Ecto neural progenitor cell (in vitro differentiated cells): ENCODE measurements at places on chromosomes 3 and 15.

DNA sequence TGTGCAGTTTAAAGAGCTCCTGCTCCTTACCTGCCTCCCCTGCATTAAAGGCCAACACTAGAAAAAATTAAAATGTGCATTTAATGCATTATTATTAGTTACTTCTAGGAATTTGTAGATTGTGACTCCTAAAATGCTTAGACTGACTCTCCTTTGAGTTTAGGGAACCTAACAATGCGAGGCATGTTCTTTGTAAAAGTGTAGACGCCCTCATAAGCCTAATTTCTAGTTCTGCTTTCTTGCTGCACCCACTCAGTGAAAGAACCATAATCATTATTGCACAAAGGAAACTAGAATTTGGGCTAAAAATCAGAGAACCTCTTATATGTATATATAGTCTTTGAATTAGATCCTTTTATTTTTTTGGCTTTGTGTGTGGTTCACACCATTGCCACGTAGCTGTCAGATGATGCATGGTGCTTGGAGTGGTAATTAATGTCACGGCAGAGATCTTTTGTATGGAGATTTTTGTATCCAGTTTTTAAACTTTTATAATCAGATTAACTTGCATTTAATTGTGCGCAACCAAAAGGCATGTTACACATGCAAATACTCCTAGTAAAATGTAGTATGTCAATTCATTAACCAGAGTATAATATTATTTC, 710 bp downstream of the ABHD10 start:
- no peak for DNase-seq

GRCh38 chr3:43473244-43473643, 148.6 kb downstream of the ANO10 start:
- DNase-seq: no peak

DNA sequence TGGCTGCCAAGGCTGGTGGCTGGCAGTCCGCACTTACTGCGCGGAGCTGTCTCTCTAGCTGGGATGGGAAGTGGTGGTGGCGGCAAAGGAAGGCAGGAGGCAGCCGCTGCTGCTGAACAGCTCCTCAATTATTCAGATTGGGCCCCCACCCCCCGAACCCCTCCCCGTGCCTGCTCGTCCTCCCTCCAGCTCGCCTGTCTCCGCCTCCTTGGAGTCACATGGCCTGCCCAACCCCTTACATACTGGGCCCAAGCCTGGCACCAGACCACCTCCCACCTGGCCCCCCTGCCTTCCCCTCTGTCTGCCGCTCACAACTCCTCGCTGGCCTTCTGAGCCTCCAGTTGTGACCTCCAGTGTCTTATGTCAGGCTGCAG, at the start of gene SLC7A14:
Gene SLC7A14, minus strand, starts transcription at position 139 of the 374 bp plus-strand sequence. CDS start 59,139 bp downstream, outside the sequence.
- no peak for DNase-seq

DNA sequence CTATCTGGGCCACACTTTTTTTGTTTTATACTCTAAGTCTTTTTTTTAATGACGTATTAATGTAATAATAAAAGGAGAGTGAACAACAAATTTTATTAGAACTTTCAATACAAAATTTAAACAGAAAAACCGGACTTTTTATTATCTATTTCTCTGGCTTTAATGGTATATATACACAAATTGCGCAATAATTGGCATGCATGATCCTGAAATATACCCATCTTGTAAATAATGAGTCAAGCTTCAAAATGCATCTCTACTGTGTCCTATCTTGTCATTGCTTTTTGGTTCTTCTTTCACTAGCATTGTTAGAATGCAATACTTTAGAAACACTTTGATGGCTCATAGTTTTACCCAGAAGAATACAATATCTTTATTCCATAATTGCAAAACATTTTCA, 963.6 kb downstream of the CADM2 start:
- no peak for DNase-seq

DNA sequence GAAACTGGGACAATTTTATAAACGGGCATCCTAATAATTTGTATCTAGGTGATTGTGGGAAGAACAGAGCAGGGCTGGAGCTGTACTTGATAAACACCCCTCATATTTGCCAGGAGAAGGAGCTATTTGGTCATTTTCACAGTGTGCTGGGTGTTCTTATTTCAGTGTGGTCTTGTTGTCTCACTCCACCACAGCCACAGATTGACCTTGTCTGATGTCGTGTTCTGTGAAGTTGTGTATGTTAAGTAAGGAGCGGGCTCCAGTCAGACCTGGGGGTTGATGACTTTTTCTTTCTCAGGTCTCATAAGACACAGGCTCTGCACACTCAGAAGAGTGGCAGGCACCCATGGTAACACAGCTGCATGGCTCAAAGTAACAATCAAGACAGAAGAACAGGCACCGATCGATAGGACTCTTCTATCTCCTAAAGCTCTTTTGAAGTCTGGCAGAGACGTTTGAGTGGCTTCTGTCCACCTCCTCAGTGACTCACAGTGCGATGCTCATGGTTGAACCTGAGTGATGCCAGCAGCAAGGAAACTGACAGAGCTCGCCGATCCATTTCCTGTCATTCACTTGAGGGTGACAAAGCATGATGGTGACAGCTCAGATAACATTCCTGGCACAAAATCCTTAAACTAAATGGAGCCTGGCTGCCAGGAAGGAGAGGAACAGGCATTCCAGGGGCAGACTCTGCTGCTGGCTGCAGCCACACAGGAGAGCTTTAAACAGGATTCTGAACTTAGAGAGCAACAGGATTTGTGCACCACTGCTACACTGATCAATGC, 20.8 kb downstream of the DPH3 start:
- no peak for DNase-seq

DNA sequence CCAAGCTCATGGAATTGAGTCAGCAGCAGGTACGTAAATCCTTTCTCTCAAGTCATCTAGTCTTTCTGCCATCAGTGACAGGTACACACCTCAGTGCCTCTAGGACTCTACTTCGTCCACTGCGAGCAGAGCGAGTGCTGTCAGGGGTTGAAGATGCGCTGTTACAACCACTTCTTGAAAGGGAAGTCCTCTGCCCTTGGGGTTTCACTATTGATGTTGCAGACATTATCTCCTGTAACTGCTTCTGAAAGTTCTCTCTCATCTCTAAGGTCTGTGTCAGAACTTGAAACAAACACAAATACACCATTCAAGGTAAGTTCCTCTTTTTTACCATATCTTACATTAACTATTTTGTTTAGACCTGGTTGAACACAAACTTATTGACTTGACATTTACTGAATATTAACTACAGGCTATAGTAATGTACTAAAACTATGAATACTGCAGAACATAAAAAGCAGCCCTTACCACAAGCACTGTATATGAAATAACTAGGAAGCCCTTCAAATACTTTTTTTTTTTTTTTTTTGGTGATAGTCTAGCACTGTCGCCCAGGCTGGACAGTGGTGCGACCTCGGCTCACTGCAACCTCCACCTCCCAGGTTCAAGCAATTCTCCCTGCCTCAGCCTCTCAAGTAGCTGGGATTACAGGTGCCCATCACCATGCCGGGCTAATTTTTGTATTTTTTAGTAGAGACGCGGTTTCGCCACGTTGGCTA, 41.5 kb downstream of the TOPBP1 start:
- DNase-seq: no peak

DNA sequence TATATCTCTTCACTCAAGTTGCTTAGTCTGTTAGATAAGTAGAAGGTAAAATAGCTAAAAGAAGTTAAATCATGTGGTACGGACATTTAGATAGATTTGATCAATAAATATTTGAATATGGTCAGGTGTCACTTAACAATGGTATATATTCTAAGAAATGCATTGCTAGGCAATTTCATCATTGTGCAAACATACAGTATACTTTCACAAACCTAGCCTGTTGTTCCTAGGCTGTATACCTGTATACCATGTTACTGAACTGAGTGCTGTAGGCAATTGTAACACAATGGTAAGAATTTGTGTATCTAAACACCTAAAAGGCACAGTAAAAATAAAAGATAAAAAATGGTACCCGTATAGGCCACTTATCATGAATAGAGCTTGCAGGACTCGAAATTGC, 112.8 kb upstream of the CGNL1 start:
- no peak for DNase-seq

- DNase-seq: no peak
These were observed 14.7 kb downstream of the SKIC8 start for GRCh38 chr15:78284758-78285157.

- peak; percentile 3 for DNase-seq
These were observed 329.8 kb downstream of the THSD4 start for GRCh38 chr15:71444866-71445590.

GRCh38 chr3:48042071-48042760, 26.0 kb upstream of the MAP4 start:
- no peak for DNase-seq

- DNase-seq: peak; percentile 74
These were observed 7.0 kb downstream of the CLDN11 start for GRCh38 chr3:170425491-170426239.

GRCh38 chr3:188309437-188310269, 155.7 kb downstream of the LPP start:
- no peak for DNase-seq

GRCh38 chr3:112627419-112627818, 13.5 kb downstream of the CCDC80 start:
- no peak for DNase-seq

DNA sequence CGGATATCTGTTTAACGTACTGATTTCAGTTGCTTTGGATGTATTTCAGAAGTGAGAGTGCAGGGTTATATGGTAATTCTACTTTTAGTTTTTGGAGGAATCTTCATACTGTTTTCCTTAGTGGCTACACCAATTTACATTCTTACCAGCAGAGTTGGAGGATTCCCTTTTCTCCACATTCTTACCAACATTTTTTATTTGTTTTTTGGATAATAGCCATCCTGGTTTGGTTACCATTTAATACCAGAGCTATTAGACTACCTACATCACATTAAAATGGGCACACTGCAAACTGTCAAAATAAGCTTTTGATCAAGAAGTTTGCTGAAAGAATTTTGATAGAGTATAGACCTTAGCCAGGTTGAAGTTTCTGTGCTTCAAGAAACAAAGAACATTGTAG, 217.2 kb upstream of the CFAP20DC start:
- no peak for DNase-seq

GRCh38 chr3:156705761-156706616, 31.6 kb downstream of the TIPARP start:
- DNase-seq: no peak

DNA sequence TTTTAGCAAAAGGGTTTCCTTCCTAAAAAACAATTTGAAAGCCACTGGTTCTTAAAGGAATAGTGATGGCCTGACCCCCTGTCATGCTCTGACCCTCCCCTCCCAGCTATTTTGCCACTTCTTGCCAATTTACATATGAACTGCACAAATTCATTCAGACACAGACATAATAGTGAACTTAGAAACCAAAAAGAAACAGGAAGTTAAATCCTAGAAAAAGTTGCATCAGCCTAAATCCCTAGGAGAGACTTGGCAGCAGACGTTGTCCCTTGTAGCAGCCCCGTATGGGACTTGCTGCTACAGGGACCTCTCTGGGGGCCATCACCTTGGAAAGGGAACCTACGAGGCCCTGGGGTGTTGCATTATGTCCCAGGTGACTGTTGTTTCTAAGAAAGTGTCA, 14.3 kb upstream of the PDE8A start:
- DNase-seq: no peak

DNA sequence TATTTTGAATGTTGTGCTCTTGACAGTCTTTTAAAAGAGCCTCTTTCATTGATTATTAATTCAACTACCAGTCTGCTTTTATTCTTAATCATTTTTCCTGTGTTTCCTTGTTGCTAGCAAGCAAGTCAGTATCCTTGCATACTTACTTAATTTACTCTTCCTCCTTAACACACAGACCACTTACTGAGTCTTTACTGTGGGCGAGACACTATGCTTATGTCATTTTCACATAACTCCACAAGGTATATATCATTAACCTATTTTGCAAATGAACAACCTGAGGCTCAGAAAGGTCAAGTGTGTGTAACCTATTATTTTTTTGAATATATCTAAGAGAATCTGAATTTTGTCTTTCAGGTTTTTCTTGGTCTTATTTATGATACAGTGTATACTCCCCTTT, 130.9 kb downstream of the WDR76 start:
- no peak for DNase-seq

- no peak for DNase-seq
These were observed 85.1 kb downstream of the ZBTB20 start for GRCh38 chr3:115062009-115062408.

DNA sequence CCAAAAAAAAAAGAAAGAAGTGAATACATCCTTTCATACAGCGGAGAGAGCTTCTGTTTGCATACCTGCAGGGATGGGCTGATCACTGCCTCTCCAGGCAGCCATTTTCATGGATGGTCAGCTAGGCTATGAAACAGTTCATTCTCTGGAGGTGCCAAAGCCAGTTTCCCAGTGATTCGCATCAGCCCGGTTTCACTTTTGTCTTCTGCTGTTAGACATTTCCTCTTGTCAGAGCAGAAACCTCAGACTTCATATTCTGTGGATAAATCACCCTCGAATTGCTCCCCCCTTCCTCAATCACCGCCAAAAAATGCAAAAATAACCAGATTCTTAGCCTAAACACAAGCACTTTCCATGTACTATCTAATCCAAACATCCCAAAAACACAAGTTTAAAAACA, 225.6 kb downstream of the ADAMTS9 start:
- DNase-seq: no peak

- no peak for DNase-seq
These were observed 91.8 kb downstream of the THBS1 start for GRCh38 chr15:39672666-39673065.

DNA sequence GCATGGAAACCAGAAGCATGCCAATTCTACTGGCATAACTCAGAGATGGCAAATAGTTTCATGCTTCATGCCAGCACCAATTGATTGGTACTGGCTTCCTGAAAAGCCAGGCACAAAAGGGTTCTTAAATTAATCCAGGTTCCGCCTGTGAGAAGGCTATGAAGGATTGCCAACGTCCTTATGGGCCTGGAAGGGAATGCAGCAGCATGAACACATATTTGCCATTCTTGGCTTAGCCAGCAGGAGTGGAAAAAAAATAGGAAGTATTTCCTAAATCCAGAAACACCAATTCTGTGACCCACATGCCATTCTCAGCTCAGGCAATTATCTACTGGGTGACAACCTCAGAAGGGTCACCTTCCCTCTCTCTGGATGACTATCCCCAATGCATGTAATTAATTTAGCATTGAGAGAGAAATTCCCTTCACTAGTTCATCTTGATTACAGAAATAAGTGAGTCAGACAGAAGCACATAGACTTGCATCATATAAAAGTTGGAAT, 36.0 kb downstream of the ADAMTS9 start:
- DNase-seq: no peak

GRCh38 chr15:72112116-72112515, 5.8 kb downstream of the MYO9A start:
- DNase-seq: no peak

- DNase-seq: no peak
These were observed 12.0 kb upstream of the GLCE start for GRCh38 chr15:69148465-69148864.

GRCh38 chr3:160253298-160253697, 28.1 kb downstream of the C3orf80 start:
- DNase-seq: no peak

DNA sequence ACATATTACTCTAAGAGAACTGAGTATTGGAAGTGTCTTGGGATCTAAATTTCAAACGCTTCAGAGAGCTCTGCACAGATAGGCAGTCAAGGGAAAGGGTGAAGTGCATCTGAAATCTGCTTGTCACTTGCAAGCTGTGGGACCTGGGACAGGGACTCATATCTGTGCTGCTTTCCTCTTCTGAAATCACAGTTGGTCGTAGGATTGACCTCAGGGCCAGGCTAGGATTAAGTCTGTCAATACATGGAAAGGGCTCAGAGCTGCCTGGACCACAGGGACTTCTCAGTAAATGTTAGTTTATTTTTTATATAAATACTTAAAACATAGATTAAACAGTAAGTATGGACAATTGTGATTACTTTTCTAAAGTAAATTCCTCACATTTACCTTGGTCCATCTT, 74.7 kb upstream of the CMTM7 start:
- DNase-seq: no peak

GRCh38 chr15:49314716-49315115, 108.3 kb upstream of the FGF7 start:
- no peak for DNase-seq
